Heart right ventricle (tissue), 16 donors: ENCODE measurements at places on chromosomes 3 and 15.

DNA sequence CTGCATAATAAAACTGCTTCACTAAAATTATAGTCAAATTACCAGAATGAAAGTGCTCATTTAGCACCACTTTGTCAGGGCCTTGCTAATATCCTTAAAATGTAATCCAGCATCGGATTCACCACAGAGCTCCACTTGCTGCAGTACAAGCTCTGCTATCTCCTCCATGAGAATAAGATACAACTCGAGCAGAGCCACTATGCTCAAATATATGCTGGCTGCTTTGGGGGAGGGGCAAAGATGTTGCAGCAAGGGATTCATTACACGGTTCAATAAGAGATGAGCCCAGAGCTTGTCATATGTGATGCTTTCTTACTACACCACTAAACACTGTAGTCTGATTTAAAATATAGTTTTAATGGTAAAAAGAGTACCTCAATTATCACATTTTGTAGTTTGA, 72.2 kb downstream of the DLG1 start:
- DNase-seq = no peak

DNA sequence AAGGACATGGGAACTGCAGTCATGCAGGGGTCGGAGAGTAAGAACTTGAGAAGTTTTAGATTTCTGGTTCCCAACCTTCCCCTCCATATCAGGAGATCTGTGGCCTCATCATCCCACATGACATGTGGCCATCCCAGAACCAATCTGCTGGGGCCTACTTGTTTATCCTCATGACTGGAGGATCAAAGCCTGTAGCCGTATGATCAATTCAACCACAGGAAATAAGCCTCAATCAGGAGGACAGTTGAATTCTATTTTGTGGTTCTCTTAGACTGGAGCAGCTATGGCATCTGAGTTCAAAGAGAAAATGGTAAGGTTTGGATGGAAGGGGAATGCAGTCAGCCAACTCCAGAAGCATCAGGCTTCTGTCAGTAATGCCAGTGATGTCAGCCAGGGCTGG, 57.2 kb downstream of the IL16 start:
- no peak for DNase-seq

DNA sequence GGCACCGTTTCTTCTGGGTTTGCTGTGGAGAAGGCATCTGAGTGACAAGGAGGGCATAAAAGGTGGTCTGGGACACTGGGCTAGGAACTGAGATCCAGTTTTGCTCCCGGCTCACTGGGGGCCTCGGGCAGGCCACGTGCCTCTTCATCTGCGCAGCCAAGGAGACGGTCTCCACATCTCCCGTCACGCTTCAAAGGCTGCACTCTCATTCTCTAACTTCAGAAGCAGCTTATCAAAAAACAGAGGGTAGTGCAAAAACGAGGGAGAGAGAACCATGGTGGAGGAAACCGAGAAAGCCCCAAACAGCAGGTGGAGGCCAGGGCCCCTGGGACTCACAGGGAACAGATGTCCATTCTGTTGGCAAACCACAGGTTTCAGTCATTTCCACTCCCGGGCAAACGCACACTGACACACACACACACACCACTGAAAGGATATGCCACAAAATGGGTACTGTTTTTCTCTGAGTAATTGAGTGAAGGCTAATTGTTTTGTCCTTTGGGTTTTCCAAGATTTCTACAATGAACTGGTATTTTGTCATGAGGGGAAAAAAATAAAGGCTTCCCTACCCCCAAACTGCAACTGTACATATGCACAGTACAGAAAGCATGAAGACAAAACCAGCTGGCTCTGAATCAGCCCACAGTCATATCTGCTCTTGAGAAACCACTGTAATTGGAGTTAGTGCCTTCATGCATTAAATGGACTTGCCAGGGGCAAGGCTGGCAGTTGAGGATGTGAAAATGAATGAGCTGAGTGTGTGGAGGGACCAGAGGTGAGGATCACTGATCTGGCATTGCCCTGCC, 71.9 kb downstream of the MGLL start:
- no peak for DNase-seq

DNA sequence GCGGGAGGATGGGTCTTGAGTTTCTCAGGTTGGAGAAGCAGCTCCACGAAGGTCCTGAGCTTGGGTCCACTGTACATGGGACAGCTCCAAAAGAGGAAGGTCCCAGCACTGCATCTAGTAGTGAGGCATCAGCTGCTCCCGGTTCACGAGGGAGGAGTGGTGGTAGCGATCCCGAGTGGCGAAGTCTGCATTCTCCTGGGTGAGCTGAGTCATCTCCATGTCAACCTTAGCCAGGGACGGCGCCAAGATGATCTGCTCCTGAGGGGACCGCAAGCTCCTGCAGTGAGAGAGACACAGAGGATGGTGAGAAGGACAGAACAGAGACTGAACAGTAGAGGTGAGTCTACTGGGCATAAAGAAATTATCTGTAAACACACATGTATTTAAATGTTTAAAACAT, 28.0 kb upstream of the HEG1 start:
- no peak for DNase-seq

- no peak for DNase-seq
These were observed 76.8 kb downstream of the LARS2 start for GRCh38 chr3:45465192-45465591.

DNA sequence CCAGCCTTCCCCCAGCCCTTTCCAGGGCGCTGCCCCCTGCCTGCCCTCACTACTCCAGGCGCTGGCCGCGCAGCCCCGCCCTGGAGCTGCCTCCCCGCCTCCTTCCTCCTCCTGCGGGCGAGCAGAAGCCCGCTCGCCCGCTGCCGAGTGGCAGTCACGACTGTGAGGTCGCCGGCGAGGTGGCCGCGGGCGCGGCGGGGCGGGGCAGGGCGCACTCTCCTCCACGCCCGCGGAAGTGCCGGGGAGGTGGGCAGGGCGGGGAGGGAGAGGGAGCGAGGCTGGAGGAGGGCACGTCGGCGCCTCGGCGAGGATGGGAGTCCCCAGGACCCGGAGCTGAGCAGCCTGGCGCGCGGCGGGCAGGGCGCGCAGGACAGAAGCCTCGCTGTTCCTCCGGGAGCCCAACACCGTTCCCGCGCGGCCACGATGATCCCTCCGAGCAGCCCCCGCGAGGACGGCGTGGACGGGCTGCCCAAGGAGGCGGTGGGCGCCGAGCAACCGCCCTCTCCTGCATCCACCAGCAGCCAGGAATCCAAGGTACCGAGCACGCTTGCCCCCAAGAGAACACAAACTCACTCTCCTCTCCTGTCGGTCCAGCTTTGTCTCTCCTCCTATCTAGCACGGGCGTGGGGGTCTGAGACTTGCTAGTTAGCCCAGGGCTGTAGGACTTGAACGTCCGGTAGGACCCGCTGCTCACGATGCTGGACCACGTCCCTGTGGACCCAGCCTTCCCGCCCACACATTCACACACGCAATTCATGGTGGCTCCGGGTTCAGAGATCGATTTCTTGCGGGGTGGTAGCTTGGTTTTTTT, at the start of gene STAC:
Gene STAC (plus strand): TSS at position 284 of the 811 bp plus-strand sequence. CDS start 140 bp downstream, at position 424.
- peak; percentile 24 for DNase-seq

DNA sequence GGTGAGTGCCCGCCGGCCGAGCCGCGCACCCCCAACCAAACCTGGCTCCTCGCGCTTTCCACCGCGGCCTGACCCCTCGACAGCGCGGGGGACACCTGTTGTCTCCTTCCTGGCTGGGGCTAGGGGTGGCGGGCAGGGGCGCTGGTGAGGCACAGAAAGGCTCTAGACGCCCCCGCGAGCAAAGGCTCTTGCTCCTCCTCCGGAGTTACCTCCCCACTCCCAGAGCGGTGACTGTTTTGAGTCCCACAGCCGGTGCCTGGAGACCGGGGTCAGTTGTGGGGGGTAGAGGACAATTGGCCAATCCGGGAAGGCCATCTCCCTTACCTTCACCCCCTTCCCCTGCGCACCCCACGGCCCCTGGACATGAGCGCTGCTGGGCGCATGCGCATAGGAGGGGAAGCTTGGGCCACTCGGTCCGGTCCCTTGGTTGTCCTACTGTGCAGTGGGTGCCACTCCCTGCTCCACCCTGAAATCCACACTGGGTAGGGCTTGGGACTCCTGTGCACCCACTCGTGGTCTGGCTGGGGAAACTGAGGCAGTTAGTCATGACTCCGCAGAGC, 554 bp downstream of the CHST13 start:
- no peak for DNase-seq

DNA sequence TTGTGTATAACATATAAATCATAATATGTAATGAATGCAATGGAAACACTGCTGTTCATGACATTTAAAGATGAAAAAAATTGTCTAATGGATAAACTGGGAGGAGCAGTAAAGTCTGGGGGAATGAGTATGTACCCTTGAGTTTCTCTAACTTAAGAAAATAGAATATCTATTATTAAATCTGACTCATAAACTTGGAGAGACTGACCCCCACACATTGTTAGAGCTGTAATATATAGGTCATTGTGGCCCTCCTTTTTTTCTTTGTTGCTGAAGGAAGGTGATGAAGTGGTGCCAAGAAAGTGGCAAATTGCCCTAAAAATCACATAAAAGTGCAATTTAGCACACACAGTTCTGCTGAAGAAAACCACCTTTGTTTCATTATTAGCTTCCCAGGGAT, 389.8 kb upstream of the RARB start:
- DNase-seq = no peak
